Endodermal cell (in vitro differentiated cells): ENCODE measurements at places on chromosomes 2 and 18. TPM values are rescaled to one million over a fixed set of nuclear protein-coding genes. Genes with fewer than 3 reads are reported as not detected.

DNA sequence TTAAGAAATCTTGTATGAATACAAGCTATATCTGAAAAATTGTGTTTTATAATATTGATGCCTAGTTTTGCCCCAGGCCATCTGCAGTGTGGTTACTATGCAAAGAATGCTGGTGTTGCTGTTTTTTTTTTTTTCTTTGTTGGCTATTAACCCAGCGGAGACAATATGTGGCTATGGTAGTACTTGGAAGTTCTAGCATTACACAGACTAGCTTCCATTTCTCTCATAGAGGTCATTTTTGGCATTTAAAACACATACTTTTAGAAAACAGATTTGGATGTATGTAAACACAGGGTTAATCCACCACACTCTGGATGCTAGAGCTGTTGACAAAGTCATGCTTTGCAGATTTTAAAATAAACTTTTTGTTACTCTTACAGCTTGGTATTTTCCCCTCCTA lies 209.8 kb downstream of the NEDD4L start:
- no peaks in the 10 kb centered on the region for H3K4me1 ChIP-seq
- H3K27me3 ChIP-seq: no peaks in the 10 kb centered on the region
- no peak for DNase-seq
- H3K36me3 ChIP-seq: no peaks in the 10 kb centered on the region
- no peak overlapping the region for H3K4me3 ChIP-seq

DNA sequence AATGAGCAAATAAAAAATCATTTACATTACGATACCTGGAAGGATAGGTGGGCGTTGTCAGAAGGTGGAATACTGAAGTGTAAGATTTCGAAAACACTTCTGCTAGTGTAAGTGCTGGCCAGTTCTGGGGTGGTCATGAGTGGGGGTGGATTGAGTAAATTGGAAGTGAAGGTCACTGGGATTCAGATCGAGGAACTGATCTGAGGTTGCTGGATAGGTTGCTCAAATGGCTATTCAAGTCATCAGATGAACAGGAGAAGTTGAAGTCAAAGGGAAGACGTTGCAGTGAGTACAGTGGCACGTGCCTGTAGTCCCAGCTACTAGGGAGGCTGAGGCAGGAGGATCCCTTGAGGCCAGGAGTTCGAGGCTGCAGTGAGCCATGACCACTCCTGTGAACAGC lies 95.7 kb downstream of the MALT1 start:
- DNase-seq: peak; percentile 9
- H3K27ac ChIP-seq: no peak overlapping the region
- H3K27me3 ChIP-seq: peaks cover 36% of the 10 kb centered on the region
- no peaks in the 10 kb centered on the region for H3K4me1 ChIP-seq

GRCh38 chr2:158960193-158960592 lies 8.2 kb upstream of the TANC1 start:
- H3K4me3 ChIP-seq: no peak overlapping the region
- H3K4me1 ChIP-seq: peaks cover 9% of the 10 kb centered on the region
- peaks cover 17% of the 10 kb centered on the region for H3K27me3 ChIP-seq
- DNase-seq: no peak
- H3K36me3 ChIP-seq: no peaks in the 10 kb centered on the region

GRCh38 chr18:77133051-77133834 lies 660 bp upstream of the MBP start:
- peak; percentile 85 for DNase-seq
- H3K27me3 ChIP-seq: peaks cover 44% of the 10 kb centered on the region
- peak overlapping the region; percentile 79 for H3K4me3 ChIP-seq

DNA sequence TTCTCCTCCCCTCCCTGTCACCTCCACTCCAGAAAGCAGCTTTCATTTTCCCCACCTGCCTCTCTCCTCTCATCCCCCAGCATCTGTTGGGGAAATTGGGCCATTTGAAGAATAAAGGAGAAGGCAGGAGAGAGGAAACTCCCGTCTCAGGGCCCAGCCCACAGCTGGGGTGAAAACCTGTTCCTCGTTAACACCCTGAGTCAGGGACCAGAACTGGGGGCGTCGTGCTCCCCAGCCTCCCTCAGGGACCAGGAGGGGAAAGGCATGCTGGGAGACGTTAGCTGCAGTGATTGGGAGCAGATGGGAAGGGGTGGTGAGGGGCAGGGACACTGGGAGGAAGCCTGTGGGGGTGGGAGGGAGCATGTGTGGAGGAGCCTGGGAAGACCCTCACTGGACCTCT lies 251.3 kb downstream of the DYSF start:
- H3K27ac ChIP-seq: no peak overlapping the region
- H3K27me3 ChIP-seq: no peaks in the 10 kb centered on the region
- DNase-seq: no peak
- H3K4me1 ChIP-seq: no peaks in the 10 kb centered on the region
- no peaks in the 10 kb centered on the region for H3K36me3 ChIP-seq

Gene LCT
- 0.11 TPM in 2 replicates for total RNA-seq

Gene LYPD6B
- total RNA-seq: 2.8 to 14.9 TPM (median 14.5 TPM) in 3 replicates

Gene DYNC1I2
- 99.4 to 104 TPM (median 103 TPM) in 3 replicates for total RNA-seq
